ENCODE measurements at places on chromosomes 3 and 15.

GRCh38 chr15:93347986-93348385 lies 259.0 kb upstream of the RGMA start:
- DNase-seq = no peak

DNA sequence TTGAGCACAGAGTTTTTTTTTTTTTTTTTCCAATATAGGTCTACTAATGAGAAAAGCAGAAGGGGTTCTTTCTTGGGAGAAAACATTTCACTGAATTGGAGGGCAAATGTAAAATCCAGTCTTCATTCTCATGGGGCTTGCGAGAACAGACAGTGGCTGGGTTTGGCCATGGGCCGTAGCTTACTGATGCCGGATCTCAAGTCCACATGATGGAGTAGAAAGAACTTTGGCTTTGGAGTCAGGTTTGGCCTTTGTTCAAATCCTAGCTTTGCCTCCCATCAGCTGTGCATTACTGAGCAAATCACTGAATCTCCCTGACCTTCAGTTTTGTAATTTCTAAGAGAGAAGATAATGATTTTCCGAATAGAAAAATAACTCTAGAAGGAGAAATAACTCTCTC lies 59.7 kb downstream of the LMCD1 start:
- DNase-seq = no peak

DNA sequence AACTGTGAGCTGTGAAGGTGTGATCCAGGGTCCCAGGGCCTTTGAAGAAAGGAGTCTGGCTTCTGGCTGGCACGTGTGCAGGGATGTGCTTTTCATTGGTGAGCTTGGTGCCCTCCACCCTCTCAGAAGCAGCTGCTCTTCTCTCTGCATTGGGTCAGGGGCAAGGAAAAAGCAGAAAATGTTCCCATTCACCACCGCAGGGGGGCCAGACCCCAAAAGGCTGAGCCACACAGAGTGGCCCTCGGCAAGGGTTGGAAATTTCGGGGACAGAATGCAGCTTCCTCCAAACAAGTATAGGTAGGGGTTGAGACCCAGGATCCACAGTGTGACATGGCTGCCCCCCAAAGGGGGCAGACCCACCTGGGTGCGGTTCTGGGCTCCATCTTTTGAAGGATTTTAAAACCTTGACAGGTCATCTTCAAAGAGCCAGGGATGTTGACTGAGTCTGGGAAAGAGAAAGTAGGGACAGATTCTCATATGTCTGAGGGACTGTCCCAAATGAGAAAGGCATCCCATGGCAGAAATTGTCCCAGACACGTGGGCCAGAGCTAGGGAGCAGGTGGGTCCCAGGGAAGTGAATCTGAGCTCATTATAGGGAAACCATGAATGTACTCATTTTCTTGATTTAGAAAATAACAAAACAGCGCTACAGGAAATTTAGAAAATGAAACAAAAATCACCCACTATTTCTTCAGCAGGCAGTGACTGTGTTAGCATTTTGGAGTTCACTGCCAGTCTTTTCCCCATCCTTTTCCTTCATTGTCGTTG lies 2.7 kb downstream of the CSK start:
- no peak for DNase-seq

DNA sequence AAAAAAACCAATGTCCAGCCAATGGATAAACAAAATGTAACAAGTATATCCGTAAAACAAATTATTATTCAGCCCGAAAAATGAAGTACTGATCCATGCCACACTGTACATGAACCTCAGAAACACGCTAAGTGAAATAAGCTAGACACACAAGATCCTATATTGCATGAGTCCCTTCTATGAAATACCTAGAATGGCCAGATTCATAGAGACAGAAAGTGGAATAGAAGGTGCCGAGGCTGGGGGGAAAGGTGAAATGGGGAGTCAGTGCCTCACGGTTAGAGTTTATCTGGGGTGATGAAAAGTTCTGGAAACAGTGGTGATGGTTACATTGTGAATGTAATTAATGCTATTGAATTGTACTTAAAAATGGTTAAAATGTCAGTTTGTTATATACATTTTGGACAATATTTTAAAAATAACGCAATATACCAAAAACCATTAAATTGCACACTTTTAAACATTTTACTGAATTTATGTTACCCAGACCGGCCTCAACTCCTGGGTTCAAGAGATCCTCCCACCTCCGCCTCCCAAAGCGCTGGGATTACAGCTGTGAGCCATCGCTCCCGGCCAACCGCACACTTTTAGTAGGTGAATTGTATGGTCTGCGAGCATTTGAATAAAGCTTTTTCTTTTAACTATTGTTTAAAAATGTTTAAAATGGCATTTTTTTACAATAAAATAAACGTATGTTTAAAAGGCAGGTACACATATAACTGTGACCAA lies 2.1 kb downstream of the RNF168 start:
- DNase-seq = no peak

DNA sequence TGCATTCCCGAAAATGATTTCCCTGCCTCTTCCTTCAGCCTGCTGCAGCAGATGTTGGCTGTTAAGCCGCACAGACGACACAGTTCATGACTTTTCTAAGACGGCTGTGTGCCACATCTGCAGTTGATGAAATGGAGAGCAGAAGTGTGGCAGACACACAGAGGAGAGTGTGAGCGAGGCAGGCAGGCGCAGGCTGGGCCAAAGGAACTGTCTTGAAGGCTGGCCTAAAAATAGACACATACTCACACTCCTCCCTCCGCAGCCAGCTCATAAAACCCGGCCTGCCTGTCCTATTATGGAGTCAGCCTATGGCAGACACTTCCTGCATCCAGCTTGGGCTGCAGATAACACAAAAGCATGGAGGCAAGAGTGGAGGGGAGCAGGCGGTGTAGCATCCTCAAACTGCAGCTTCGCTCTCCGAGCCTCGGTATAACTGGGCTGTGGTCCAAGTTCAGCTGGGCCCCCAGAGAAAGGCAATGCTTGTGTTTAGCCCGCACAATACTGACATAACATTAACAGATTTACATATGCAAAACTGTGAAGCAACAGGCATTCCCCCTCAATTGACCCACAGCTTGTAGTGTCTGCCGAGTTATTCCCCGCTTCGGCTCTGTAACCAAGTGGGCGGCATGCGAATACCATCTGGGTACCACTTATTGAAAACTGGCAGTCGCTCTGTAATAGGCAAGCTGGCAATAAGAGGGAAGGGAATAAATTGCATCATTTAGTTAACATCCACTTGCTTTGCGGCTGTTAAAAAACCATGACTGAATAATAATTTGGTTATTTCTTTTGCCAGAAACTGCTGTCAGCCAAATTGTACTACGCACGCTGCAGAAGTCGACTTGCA lies 40.8 kb downstream of the FOXP1 start:
- DNase-seq = no peak

All from stimulated activated CD4-positive, alpha-beta T cell treated with anti-CD3 and anti-CD28 coated beads, Interleukin-2, amount 100 ng/mL, for 4 hours (primary cell).